Peyer's patch (tissue), 4 donors: ENCODE measurements at places on chromosomes 12 and 14. TPM values are rescaled to one million over a fixed set of nuclear protein-coding genes. Genes with fewer than 3 reads are reported as not detected.
A peak's percentile ranks its signal among the peaks of the same experiment; 100 is the strongest.

The HOXC4 gene
- 8.3 TPM for total RNA-seq

DNA sequence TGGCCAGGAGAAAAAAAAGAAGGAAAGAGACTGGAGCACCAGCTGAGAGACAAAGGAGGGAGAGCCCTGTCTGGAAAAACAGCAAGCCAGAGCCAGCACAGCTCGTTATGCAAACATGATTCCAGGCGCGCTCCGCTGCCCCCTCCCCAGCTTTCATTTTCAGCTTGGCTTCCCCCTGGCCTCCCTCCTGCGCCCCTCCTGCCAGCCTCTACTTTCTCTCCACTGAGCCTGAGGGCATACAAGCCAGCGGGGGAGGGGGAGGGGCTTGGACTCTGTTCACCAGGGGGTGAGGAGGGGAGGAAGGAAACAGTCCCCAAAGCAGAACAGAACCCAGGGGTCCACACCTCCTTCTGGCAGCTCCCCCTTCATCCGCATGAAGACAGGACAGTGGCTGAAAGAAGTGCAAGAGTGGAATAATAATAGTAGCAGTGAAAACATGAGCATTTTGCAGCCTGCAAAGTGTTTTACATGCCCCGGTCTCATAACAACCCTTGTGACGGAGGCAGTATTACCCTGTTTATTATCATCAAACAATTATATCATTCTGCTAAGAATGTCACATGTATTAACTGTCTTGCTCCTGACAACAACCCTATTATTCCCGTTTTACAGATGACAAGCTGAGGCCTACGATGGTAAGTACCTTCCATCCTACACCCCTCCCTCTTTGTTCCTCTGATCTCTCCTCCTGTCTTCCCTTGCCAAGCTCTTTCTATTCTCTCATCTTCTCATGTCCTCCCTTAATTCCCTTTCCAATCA lies 24.2 kb downstream of the SMUG1 start:
- no peak for DNase-seq
- no peaks in the 10 kb centered on the region for H3K4me1 ChIP-seq
- no peak overlapping the region for H3K27ac ChIP-seq

The LRTM2 gene
- not detected for total RNA-seq

DNA sequence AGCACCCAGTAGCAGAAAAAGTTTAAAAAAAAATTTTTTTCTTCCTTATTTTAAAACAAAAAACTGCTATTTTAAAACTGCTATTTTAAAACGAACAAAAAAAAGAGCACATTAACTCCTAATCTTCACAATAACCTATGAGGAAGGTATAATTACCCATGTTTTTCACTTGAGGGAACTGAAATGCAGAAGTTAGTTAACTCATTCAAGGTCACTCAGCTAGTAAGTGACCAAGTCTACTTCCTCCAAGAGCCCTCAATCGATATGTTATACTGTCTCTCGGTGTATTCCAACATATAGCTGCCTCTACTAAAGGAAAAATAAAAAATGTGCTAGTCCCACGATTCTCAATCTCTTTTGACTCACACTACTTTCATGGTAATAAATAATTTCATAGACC lies 7.8 kb downstream of the RPAP3 start:
- H3K27me3 ChIP-seq = no peaks in the 10 kb centered on the region
- H3K27ac ChIP-seq = no peak overlapping the region
- H3K4me3 ChIP-seq = no peak overlapping the region
- no peaks in the 10 kb centered on the region for H3K4me1 ChIP-seq

GRCh38 chr14:97106166-97106565 lies 309.0 kb downstream of the VRK1 start:
- H3K27ac ChIP-seq = no peak overlapping the region
- H3K36me3 ChIP-seq = no peaks in the 10 kb centered on the region
- no peaks in the 10 kb centered on the region for H3K4me1 ChIP-seq

- peaks cover 7% of the 10 kb centered on the region for H3K4me1 ChIP-seq
- no peak for DNase-seq
- no peak overlapping the region for H3K4me3 ChIP-seq
- H3K36me3 ChIP-seq = no peaks in the 10 kb centered on the region
- H3K27me3 ChIP-seq = no peaks in the 10 kb centered on the region
These were observed 21.1 kb downstream of the CHGA start for GRCh38 chr14:92943855-92944570.

The OAS3 gene
- total RNA-seq = 20.6 TPM

The KMT2D gene
- total RNA-seq = 126 TPM

GRCh38 chr12:18430425-18431048 lies 169.2 kb downstream of the PIK3C2G start:
- H3K27me3 ChIP-seq = no peaks in the 10 kb centered on the region
- peak; percentile 52 for DNase-seq
- H3K4me1 ChIP-seq = no peaks in the 10 kb centered on the region
- H3K36me3 ChIP-seq = no peaks in the 10 kb centered on the region
- no peak overlapping the region for H3K27ac ChIP-seq
- H3K4me3 ChIP-seq = no peak overlapping the region

The TPH2 gene
- not detected for total RNA-seq

DNA sequence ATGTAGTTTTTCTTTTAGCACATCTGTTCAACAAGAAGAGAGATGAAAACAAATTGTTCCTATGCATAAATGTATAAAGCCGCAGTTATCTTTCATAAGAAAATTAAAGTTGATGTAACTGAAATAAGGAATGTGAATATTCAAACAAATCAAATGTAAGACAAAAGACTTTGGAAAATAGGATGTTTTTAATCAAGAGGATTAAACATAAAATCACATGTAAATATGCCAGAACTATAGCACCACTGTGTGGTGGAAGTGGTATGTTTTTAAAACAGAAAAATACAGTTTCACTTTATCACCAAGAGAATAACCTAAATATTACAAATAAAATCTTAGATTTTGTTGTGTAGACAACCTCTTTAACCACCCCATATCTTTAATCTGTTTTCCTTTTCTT lies 40.4 kb downstream of the CAPS2 start:
- no peaks in the 10 kb centered on the region for H3K4me1 ChIP-seq
- H3K36me3 ChIP-seq = no peaks in the 10 kb centered on the region
- H3K27ac ChIP-seq = no peak overlapping the region

GRCh38 chr14:63717702-63718101 lies 10.2 kb downstream of the SGPP1 start:
- H3K4me3 ChIP-seq = no peak overlapping the region
- H3K27me3 ChIP-seq = no peaks in the 10 kb centered on the region
- no peak overlapping the region for H3K27ac ChIP-seq
- no peak for DNase-seq
- no peaks in the 10 kb centered on the region for H3K4me1 ChIP-seq

DNA sequence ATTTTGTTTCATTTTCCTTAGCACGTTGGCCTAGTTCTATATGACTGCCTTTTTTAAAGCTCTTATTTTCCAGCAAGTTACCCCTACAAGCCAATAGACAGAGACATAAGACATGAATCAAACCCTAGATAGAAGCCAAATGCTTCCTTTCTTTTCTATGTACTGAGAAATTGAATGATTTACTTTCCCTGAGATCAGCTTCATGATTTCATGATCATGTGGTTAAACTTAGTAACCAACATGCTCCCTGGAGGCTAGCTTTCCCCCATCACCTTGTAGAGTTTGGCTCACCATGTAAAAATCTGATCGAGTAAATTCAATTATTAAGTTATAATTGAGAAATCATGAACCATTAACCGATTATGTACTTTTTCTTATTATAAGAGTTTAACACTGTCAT lies 148.1 kb upstream of the LRIG3 start:
- no peaks in the 10 kb centered on the region for H3K4me1 ChIP-seq
- no peak overlapping the region for H3K4me3 ChIP-seq

The NCKAP5L gene
- 16.5 TPM for total RNA-seq

The C14orf180 gene
- total RNA-seq = 0.70 TPM

GRCh38 chr12:22409377-22410164 lies 75.1 kb upstream of the ST8SIA1 start:
- no peaks in the 10 kb centered on the region for H3K36me3 ChIP-seq
- peak; percentile 55 for DNase-seq
- peak overlapping the region; percentile 54 for H3K27ac ChIP-seq
- no peaks in the 10 kb centered on the region for H3K27me3 ChIP-seq
- H3K4me3 ChIP-seq = no peak overlapping the region

DNA sequence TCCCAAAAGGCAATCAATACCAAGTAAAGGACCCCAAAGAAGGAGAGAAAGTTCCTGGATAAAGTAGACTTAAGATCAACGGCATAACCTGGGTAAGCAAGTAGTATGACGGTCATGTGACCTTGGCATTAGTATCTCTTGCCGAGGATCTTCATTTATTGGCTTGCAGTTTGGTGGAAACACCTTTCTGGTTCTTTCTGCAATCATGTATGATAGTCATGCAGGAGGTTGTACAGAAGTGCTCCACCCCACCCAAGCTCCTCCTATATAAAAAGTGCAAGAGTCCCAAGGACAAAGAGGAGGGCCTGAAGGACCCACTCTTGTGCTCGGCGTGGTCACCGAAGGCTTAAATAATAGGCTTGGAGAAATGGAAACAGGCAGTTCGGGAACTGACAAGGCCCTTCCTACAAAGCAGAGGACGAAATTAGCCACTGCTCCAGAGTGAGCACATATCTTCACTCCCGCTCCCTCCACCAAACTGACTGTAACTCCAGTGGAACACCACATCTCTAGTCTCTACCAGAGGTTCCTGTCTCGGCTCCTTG lies 750 bp downstream of the CS start:
- H3K4me3 ChIP-seq = peak overlapping the region; percentile 70
- H3K4me1 ChIP-seq = peaks cover 15% of the 10 kb centered on the region
- DNase-seq = no peak
- peak overlapping the region; percentile 90 for H3K27ac ChIP-seq

The IFNG-AS1 gene
- total RNA-seq = not detected

The TMEM119 gene
- 2.1 TPM for total RNA-seq

DNA sequence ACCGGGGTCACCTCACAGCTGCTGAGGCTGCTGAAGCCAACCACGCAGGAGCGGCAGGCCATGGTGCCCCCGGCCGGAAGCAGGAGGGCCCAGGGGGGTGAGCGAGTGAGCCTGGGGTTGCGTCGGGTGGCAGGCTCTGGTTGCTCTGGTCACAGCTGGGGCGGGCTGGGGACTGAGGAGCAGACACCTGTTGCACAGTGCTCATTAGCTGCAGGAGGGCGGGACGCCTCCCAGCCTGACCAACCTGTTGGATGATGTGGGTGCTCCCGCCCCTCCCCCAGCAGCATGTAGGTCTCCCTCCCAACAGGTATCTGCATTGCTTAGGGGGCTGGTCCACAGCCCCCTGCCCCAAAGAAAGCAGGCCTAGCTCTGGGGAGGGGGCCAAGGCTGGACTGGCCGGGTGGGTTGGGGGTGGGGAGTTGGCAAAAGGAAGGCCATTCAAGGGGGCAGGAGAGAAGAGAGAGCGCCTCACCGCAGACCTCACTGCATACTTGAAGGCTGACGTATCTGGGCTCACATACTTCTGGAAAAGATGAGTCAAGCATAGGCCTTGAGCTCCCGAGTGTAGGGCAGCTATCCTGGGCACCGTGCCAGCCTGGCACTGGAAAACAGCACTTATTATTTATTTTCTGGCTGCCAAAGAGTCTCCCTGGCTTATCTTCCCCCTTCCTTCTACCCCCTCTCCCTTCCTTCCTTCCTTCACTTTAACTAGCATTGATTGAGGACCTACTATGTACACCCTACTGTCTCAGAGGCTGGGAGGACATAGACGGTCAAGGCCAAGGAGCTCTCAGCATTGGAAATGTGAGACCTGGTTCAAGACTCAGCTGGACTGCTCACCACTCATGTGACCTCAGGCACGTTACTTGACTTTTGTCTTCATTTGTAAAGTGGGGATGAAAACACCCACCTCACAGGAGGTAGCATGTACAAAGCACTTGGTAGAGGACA lies at the start of gene KRT80:
KRT80 (minus strand) TSS at position 174 of the 951 bp plus-strand sequence; CDS start at position 62, 112 bp downstream.
- DNase-seq = peak; percentile 25
- H3K27ac ChIP-seq = no peak within 1 kb of the TSS
- H3K4me3 ChIP-seq = no peak within 1 kb of the TSS
- no peaks in the 10 kb centered on the region for H3K27me3 ChIP-seq
- no peaks in the 10 kb centered on the region for H3K36me3 ChIP-seq

The CD69 gene
- total RNA-seq = 4.4 TPM

DNA sequence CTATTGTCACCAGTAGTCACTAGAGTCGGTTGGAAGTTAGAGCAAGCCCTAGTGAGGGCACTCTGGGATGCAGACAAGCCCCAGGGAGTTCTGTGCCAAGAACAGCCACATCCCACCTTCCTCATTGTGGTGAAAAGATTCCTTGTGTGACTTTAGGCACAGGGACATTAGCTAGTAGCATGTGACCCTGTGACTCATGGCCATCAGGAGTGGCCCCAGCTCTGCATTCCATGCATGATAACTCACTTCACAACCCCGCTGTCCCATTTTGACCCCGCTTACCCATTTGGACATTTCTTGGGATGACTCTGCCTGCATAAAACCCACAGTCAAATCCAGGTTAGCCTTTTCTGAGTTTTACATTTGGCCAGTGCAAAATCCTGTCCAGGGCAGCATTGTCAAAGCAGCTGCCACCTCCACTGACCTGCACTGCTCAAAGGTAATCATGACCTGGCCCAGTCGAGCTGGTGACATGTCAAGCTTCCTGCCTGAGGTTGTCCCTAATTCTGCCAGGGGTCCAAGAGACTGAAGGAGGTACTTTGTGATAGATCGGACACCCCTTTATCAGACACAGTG lies 430.5 kb downstream of the DPF3 start:
- no peak for DNase-seq
- H3K27ac ChIP-seq = no peak overlapping the region
